ENCODE measurements at places on chromosomes 7 and 10.

- no peak for DNase-seq
Measured at GRCh38 chr7:136971776-136972175, 103.3 kb downstream of the CHRM2 start.

DNA sequence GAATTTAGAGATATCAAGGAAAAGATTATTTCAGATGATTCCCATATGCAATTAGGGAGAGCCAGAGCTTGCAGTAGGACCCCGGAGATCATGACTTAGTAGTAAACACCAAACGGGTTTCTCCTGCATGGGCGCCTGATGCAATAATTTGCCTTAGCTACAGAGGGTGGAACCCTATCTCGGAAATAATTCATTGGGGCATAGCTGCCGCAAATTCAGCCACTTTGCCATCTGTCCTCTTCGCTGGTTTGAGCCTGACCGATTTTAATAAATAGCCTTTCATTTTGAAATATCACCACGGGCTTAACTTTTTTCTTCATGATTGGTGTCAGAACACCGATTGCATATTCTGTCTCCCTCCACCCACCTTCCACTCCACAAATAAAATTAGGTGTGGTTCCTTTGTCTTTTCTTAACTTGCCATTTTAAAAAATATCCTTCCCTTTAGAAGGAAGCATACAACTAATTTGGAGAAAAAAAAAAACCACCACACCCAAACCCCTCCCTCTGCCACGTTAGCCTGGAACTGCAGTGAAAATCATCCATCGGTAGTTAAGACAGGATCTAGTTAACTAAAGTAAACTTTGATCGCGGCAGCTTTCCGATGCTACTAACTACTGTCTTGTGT lies 1.4 kb downstream of the GARS1 start:
- DNase-seq = no peak

DNA sequence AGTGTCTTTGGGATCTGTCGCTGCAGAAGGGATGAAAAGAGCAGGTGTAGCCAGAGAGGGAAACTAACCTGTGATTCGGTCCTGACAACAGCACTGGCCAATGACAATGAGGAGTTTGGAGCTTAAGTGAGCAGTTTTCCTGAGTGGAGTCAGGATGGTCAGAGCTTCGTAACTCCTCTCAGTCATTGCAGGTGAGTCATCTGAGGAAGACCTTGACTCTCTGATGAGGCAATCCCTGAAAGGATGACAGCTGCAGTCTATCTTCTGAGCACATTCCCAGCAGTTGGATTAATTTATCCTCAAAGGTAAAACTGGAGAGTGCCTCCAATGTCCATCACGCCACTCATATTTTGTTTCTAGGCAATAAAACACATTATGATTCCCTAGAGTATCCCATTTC lies 401.9 kb downstream of the POM121L12 start:
- no peak for DNase-seq

- DNase-seq = no peak
Measured at GRCh38 chr10:32103721-32104120, 47.5 kb upstream of the KIF5B start.

DNA sequence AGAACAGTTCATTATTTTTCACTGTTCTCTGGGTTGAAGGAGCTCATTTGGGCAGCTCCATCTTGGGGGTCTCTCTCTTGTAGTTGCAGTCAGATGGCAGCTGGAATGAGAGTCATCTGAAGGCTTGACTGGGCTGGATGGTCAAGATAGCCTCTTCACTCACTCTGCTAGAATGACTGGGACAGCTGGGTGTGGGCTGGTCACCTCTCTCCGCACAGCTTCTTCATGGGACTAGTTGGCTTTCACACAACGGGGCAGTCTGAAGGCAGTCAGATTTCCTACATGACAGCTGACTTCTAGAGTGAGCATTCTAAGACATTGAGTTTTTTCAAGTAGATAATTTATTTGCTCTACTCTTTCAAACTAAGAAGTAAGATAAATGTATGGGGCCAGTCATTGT lies 13.1 kb downstream of the PLEKHA1 start:
- no peak for DNase-seq

DNA sequence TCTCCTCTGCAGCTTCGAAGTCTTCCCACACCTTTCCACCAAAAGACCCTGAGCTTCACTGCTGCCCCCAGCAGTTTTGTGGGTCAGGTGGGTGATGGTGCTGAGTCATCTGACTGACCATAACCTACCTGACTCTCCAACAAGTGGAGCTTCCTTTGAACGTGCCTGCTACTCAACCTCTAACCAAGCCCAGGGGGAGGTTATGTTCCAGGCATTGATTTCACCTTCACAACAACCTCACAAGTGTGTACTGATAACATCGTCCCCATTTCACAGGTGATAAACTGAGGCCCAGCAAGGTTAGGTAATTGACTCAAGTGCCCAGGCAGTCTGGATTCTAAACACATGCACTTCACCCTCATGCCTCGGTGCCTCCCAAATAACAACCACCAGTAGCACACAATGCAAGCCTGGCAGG lies 66.7 kb downstream of the DLG5 start:
- DNase-seq = no peak

- DNase-seq = no peak
Measured at GRCh38 chr7:36985866-36986400, 261.6 kb upstream of the AOAH start.

DNA sequence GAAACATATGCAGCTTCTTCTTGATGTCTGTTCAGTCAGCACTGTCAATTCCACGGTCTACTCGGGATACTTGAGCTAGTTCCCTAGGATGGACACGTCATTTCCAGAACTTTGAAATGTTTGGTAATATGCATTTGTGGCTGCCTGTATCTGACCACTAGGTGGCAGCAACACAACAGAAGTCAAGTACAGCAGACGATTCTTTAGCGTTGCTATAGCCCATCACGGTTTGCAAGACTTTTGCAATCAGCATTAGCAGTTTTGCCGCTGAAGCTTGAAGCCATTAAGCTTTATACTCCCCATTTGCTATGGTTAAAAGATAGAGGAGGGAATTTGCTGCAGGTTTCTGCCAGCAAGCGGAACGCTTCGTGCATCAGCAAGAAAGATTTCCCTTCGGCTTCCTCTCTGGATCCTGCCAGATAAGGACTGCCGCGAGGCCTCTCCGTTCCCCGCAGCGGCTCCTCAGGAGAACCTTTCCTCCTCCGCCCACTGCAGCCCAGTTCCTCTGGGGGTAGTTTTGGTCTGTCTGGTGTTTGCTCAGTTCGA lies 63.5 kb downstream of the ABCC2 start:
- peak; percentile 85 for DNase-seq

GRCh38 chr7:21616796-21617436 lies 74.1 kb downstream of the DNAH11 start:
- DNase-seq = no peak

DNA sequence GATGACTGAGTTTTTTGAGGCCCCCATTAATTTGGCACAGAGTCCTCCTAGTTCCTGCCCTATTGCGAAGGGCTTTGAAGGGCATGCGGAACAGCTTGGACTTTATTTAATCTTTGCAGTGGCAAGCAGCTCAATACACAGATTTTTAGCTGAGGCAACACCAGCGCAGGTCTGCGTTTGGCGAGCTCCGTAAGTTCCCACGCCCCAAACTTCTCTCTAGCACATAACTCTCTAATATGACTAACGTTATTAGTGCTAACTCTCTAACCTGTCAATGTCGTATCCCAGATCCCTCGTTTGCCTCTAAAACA lies 366 bp upstream of the TAF3 start:
- DNase-seq = no peak

GRCh38 chr7:80151274-80151665 lies 16.6 kb downstream of the GNAI1 start:
- no peak for DNase-seq

DNA sequence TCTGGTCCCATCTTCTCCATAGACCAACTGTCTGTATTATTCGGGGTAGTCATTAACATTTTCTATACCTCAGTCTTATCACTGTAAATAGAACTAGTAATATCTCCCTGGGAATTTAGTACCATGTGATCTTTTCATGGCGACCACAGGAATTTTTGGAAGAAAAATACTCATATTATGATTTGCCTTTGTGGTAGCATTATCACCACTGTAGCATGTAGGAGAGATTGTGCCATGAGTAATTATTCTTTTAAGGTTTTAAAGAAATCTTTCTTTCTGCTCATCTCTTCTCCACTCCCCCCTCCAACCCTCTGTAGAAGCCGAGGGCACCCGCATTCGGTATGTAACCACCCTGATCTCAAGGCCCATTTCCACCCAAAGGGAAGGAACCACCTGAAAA lies 25.0 kb downstream of the ZNF365 start:
- DNase-seq = no peak

DNA sequence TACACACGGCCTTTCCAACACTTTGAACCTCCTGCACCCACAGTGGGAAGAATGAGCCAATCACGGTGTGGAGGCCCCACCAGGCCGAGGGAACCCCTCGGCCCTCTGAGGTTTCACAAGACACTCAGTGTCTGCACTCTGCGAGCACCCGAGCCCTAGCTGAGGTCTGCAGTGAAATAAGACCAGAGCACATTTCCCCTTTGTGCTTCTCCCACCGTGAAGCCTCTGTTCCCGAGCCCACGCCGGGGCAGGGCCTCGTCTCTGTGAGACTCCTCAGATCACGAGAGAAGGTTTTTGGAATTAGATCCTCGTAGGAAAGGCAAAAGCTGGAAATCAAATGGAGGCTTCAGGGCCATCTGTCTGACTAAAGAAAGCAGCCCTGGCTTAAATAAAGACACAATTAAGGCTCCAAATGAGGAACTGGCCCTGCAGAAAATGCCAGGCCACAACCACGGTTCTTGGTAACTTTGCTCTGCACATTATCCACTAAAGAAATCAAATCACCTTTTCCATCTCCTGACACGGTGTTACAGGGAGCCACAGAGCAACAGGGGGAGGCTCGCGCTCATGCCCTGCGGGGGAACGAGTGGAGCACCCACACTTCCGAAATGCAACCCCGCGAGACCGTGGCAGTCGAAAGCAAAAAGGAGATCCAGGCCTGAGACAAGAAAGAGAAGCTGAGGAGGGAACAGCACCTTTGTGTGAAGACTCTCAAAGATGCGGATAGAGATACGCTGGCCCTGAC lies 43.7 kb downstream of the FAM53B start:
- DNase-seq = no peak

DNA sequence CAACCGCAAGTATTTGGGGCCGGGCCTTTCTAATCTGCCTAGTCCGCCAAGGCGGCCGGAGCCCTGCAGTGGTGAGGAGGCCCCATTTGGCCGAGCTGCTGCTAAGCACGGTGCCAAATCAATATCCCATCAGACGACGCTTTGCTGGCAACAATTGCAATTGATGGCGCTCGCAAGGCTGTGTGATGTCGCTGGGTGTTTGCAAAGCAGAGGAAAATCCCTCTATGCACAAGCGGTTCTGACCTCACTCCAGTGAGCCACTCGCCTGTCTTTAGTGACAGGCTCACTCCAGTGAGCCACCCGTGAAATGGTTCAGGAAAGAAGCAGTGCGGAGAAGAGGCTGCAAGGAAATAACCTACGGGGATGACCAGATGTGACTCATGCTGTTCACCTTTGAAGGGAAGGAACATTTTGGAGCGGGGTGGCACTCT lies 18.3 kb upstream of the PDE1C start:
- no peak for DNase-seq

DNA sequence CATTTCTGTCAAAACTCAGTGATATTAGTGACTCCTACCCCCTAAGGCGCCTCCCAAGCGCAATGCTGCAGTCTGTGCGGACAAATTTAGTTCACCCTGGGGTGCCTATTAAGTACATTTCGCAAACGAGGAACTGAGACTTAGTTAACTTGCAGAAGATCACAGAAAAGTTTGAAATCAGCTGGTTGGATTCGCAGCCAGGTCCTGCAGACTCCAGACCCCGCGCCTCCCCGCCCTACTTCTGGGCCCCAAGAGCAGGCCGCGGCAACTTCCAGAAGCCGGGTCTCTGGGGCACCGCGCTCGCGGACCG lies 588 bp downstream of the CYREN start:
- DNase-seq = no peak

DNA sequence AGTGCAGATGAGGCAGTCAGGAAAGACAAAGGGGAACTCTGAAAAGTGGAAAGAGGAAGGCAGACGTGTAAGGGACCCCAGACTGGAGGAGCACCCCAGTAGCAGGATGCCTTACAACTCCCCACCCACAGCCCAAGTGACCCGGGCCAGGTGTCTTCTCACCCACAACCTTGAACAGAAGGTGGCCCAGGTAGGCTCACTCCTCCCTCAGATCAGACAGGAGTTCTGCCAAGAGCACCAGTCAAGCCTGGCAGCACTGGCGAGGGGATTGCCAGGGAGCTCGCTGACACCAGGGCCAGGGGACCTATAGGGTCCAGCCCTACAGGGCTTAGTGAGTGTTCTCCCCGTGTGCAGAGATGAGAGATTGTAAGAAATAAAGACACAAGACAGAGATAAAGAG lies 27.1 kb upstream of the LMBR1 start:
- no peak for DNase-seq

DNA sequence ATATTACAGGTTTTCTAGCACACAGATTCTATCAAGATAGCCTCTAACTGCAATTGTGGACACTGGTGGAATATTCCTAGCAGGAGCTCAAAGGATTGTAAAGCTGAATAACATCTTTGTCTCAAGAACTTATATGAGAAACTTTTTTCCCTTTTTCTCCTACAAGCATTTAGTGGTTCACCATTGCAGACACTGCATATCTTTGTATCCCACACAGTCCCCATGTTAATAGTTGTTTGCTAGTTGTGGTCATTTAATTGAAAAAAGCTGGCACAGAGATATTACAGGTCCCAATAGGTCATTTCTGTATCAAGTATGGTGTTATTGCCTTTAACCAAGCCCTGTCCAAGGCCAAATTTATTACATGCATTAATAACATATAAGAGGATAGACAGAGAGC lies 226.2 kb upstream of the TCF7L2 start:
- no peak for DNase-seq
